ENCODE measurements at places on chromosomes 3 and 15.

DNA sequence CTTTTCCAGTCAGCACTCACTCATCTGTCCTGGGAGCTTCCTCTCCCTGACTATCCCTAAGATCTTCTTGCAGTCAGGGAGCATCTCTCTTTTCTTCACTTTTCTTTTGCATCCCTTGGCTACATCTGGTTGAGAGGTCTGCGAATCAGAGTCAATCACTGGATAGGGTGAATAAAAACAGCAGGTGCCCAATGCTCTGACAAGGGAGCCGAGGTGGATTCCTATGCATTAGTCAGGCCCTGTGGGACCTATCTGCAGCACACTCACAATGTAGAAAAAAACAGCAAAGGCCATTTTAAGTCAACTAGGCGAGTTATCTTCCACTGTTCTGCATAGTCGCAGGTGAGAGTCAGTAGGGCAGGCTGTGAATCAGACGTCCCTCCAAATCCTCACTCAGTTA is 35.5 kb downstream of the DZIP1L start:
- no peak for DNase-seq

- DNase-seq, result peak; percentile 59
Measured at GRCh38 chr15:68991723-68992122, 22.8 kb upstream of the NOX5 start.

DNA sequence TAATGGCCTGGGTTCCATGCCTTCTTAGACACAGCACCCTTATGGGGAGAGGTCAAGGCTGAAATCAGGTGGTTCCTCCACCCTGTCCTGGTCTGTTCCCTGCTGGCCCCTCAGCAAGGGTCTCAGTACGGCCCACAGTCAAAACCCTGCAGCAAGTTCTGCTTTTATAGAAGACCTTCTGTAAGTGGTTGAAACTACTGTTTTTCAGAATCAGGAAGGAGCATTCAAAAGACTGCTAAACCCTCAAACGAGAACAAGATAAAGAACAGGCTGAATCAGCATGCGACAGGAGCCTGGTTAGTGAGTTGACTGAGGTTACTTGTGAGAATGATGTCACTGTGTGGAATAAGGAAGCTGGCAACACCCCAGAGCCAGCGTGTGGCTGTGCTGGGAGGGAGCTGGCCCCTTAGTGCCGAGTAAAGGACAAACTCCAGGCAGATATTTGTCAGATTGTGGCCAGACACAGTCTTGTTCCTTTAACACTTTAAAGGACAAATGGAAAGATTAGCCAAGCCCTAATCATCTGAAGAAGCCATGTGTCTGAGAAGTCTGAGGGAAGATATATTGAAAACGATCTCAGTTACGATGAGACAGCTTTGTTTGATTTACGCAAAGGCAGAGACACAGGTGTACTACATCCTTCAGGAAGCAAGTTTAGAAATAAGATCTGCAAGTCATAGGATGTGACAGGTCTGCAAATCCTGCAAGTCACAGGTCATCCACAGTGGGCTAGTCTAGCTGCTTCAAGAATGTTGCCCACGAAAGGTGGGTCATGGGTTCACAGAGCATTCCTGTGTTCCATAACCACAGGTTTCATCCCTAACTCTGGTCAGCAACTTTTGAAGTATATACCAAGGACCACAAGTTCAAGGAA is 54.0 kb downstream of the B3GNT5 start:
- DNase-seq, result peak; percentile 71

DNA sequence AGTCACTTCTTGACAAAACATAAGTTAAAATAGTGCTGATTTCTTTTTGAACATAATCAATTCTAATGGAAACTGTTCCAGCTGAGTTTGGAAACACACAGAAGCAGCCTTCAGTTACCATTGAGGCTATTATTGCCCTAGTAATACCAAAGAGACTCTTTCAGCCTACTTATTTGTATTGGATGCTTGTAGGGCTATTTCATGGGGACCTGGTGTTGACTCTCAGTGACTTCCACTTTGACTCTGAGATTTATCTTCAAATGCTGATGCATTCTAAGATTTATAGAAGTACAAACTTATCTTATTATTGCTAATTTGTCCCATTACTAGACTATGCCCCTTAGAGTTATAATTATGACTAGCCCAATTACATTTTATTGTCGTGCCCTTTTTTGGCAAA is 67.4 kb downstream of the CMSS1 start:
- no peak for DNase-seq

- DNase-seq, result peak; percentile 9
Measured at GRCh38 chr3:155631323-155632019, 113.4 kb downstream of the PLCH1 start.

DNA sequence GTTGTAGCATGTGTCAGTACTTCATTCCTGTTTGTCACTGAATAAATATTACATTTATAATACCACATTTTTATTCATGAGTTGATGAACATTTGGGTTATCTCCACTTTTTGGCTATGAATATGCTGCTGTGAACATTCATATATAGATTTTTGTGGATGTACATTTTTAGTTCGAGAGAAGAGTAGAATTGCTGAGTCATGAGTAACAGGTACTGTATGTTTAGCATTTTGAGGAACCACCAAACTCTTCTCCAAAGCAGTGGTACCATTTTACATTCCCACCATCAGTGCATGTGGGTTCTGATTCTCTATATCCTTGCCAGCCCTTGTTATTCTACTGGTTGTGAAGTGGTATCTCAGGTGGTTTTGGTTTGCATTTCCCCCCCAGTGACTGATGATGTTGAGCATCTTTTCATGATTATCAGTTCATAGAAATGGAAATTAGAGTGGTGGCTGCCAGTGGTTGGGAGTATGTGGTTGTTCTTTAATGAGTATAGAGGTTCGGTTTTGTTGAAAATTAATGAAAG is 59.6 kb downstream of the CCDC66 start:
- DNase-seq, result no peak

GRCh38 chr15:96335411-96336024 is 5.0 kb downstream of the NR2F2 start:
- DNase-seq, result no peak

GRCh38 chr3:43685921-43686320 is 4.8 kb upstream of the ABHD5 start:
- DNase-seq, result no peak

DNA sequence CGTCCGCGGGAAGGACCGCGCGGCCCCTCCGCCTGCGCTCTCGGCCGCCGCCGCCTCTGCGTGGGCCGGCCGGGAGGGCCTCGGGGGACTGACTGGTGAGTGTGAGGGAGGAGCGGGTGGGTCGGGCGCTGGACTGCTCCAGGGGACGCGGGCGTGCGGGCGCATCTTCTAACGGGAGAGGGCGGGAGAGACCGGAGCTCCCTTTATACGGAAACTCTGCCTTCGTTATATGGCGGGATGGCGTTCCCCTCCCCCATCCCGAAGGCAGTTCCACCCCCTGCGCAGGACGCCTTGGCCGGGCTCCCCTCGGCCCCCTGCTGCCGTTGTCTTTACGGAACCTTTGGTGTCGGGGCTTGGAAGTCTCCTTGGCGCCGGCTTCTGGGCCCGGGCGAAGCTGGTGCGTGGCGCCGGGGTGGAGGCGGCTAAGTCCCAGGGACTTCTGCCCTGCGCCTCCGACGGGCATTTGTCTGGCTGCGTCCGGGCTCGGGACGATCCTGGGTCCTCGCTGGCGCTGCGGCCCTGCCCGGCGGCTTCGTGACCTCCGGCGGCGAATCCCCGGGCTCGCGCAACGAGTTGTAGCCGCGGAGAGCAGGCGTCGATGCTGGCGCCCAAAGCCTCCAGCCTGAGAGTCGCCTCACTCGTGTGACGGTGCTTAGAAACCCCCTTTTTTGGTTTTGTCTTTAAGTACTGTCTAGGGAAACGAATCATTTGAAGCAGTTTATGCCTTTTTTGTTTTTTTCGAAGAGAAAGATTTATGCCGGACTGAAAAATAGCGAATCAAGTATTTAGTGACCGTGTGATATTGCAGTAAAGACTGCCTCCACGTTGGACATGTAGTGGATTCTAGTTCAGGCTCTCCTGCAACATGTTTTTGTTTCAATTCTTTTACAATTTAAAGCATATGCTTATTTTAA is 623 bp downstream of the ZNF639 start:
- DNase-seq, result peak; percentile 63

Measured in iris pigment epithelial cell (primary cell).